ENCODE measurements at places on chromosomes 2 and 18.

DNA sequence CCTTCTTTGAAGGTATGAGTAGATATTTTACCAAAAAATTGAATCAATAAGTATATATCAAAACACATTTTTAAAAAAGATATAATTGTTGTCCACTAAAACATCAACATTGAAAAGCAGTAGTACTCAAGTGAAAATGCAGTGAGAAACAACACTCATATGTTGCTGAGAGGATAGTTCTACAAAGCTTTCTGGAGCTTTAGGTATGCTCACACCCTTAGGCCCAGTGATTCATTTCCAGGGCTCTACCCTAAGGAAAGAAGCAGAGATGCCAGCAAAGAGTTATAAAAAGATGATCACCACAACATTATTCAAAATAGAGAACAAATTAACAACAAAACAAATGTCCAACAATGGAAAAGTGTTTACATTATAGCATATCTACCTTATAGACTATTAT, 197.3 kb upstream of the CCDC150 start:
- DNase-seq: no peak

DNA sequence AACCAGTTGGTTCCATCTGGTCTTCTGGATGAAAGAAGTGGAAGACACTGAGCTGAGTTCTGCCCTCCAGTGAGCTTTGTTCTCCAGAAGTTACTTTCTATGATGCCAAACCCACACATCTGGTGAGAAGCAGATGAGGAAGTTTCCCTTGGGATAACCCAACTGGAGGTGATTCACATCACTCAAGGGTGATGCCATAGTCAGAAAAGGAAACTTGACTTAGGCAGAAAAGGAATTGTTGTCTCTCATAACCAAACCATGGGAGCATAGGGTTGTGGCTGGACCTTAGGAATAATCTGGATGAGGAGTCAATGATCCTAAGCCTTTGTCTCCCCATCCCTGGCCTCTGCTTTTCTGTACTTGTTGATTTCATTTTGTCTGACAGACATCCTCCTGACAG, 43.7 kb downstream of the CDC42EP3 start:
- no peak for DNase-seq

DNA sequence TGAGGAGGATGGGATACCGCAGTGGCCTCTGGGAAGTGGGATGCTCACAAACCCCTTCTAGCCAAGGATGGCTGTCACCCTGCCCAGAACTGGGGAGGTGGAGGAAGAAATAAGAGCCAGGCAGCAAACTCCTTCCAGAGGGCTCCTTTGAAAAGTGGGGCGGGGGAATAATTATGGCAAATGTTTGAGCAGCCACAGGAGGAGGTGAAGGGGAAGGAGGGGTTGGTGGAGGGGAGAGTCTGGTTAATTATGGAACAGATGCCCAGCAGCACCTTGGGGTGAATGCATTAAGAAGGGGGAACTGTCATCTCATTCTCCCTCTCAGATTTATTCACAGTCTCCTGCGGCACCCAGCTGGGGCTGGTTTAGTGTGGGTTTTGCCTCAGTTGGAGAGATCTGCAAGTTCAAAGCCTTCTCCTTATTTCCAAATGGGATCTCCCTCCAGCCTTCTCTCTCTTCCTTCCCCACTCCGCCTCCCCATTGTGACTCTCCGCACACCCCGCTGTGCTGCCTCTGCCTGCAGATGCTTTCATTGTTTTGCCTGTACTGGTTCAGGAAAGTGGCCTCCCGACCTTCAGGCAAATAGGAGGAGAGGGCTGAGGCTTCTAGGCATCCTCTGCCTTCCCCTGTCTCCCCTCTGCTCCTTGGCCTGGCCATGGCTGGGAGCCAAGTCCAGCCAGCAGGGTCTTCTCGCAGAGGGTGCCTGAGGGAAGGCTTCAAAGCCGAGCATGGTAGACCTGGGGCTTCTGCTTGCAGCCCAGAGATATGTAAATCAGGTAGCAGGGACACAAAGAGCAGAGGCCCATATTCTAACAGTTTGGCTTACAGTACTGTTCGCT, 457.2 kb upstream of the MEX3C start:
- no peak for DNase-seq

GRCh38 chr2:56671973-56672569, 488.3 kb downstream of the CCDC85A start:
- DNase-seq: no peak

- DNase-seq: no peak
Observed at GRCh38 chr18:5541644-5542043, 2.2 kb downstream of the EPB41L3 start.

DNA sequence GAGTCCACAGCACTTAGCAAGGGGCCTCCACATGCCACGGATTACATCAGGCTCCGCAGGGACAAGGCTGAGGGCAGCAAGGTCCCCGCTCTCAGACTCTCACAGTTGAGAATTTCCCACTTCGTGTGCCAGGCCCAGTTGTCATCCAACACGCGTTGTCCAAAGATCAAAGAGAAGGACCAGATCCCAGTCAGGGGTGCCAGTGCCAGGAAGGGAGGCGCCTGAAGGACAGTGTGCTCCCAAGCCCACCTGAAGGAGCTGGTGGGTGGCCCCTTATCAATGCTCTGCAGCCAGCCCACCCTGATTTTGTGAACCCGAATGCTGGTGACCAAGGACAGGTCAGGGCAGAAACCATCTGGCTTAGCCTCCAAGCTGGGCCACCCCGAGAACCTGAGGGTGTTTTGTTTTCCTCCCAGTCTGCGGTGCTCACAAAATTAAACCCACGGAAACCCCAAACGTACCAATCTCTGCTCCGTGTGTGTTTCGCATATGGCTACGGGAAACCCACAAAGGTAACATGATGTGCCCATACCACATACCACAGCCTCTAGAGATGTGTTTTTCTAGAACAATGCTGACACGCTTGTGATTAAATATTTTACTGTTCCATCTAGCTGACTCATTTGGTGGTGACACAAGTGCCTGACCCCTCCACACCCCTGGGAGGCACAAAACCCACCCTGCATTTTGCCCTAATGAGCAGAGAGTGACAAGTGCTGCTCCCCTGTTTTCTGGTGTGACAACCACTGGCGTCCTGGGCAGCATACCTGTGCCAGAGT, 24.5 kb downstream of the CRACDL start:
- DNase-seq: no peak

- no peak for DNase-seq
Observed at GRCh38 chr2:225602205-225602604, 202.7 kb downstream of the NYAP2 start.

- DNase-seq: peak; percentile 61
Observed at GRCh38 chr2:190534310-190535120, at the start of gene NEMP2. Gene NEMP2 (minus strand): TSS chr2:190534722. CDS start chr2:190534655, 67 bp downstream.

DNA sequence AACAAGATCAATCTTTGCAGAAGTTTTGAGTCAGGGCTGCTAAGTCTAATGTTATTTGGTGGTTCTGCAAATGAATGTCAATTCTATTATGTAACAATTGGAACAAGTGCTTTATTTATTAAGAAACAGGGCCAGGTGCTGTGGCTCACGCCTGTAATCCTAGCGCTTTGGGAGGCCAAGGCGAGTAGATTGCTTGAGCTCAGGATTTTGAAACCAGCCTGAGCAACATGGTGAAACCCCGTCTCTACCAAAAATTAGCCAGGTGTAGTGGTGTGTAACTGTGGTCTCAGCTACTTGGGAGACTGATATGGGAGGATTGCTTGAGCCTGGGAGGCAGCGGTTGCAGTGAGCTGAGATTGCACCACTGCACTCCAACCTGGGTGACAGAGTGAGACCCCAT, 13.2 kb upstream of the RNF103 start:
- no peak for DNase-seq

DNA sequence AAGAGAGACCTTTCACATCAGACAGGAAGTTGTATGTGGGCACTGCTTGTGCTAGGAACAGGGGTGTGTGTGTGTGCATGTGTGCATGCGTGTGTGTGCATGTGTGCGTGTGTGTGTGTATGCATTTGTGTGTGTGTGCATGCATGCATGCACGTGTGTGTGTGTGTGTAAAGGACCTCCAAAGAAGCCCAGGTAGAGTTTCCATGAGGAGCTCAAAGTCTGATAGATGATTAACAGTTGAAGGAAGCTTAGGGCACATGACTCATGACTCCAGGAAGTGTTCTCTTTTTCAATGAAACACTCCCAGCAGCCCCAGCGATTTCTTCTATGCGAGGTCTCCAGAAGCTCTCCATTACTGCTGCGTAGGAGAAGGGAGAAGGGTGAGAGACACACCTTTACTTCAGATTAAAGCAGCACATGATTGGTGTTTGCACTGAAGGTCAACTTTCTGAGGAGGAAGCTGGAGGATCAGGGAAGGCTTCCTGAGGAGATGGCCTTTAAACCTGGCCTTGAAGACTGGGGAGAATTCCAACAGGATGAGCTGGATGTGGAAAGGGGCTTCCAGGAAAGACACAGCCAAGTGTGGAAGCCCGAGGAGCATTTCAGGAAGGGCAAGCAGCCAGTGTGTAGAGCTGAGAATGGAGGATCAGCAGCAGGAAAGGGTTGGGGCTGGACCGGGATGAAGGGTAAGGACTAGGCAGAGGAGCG, 77.7 kb downstream of the SMAD4 start:
- DNase-seq: no peak

DNA sequence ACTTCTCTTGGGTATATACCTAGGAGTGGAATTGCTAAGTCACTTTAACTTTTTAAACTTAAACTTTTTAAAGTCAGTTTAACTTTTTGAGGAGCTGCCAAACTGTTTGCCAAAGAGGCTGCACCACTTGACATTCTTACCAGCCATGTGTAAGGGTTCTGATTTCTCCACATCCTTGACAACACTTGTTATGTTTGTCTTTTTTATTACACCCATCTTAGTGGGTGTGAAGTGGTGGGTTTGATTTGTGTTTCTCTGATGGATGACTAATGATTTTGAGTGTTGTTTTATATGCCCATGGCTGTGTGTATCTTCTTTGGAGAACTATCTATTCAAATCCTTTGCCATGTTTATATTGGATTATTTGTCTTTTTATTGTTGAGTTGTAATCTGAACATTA, 13.6 kb downstream of the ASAP2 start:
- DNase-seq: no peak

- no peak for DNase-seq
Observed at GRCh38 chr18:75165926-75166325, 43.0 kb downstream of the PTGR3 start.

DNA sequence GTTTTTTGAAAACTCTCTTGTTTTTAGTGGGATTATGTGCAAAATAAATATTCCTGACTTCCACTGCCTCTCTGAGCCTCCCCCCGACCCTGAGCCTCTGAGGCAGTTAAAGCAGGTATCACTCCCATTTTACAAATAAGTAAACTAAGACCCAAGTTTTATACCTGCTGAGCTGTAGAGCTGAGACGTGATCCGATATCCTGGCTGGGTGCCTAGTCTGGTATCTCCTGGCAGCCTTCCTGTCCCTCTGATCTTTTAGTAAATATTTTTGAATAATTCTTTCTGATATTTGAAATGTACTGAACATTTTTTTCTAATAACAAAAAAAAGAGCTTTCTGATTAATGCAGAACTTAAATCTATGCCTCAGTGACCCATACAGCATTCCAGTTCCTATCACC, 108.3 kb upstream of the NOSTRIN start:
- no peak for DNase-seq

GRCh38 chr2:196849895-196850294, 40.7 kb upstream of the C2orf66 start:
- DNase-seq: peak; percentile 43

DNA sequence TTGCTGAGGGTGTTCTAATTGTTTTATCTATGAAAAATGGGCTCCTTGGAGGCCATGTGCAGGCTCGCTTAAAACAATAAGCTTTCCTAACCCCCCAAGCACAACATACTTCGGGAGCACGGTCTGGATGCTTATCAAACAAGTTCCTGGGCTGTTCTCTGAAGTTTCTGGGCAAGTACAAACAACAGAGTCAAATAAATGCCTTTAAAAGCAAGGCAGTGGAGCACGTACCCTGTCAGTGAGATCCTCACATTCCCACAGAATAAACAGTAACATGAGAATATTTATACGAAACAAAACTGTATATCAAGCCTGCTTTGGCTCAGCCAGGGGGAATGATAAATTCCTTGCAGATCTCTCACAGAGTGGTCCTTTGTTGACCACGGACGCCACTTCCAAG, 44.8 kb downstream of the FTCDNL1 start:
- no peak for DNase-seq

DNA sequence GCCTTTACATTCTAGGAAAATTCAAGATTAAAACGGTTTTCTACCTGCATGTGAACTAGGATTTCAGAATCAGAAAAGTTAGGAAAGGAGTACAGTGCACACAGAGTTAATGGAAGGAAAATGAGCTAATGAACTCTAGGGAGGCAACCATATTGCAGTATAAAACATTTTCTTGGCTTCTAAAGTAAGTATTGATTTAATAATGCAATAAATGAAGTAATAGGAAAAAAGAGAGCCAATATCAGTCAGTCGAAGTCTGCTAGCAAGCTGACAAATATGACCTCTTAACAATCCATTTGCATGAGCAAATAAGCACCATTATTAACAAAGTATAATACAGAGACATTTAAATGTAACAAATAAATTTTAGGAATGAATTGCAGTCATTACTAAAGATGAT, 80.2 kb upstream of the COL3A1 start:
- no peak for DNase-seq
